Common myeloid progenitor, CD34-positive (primary cell): ENCODE measurements at places on chromosomes 6 and 20.

DNA sequence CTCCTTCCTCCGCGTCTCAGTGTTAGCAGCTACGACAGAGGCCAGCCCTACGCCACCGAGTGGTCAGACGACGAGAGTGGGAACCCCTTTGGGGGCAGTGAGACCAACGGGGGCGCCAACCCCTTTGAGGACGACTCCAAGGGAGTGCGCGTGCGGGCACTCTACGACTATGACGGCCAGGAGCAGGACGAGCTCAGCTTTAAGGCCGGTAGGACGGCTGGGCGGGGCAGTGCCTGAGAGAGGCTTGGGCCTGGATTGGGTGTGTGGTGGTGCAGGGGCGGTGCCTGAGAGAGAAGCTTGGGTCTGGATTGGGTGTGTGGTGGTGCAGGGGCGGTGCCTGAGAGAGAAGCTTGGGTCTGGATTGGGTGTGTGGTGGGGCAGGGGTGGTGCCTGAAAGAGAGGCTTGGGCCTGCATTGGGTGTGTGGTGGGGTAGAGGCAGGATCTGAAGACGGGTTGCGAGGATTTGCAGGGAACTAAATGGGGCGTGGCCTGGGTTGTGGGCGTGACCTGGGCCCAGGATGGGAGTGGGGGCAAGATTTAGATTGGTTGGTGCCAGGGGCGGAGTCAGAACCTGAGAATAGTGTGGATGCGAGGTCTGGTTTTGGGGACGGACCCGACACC lies 24.4 kb downstream of the SPDEF start:
- DNase-seq, result peak; percentile 14

DNA sequence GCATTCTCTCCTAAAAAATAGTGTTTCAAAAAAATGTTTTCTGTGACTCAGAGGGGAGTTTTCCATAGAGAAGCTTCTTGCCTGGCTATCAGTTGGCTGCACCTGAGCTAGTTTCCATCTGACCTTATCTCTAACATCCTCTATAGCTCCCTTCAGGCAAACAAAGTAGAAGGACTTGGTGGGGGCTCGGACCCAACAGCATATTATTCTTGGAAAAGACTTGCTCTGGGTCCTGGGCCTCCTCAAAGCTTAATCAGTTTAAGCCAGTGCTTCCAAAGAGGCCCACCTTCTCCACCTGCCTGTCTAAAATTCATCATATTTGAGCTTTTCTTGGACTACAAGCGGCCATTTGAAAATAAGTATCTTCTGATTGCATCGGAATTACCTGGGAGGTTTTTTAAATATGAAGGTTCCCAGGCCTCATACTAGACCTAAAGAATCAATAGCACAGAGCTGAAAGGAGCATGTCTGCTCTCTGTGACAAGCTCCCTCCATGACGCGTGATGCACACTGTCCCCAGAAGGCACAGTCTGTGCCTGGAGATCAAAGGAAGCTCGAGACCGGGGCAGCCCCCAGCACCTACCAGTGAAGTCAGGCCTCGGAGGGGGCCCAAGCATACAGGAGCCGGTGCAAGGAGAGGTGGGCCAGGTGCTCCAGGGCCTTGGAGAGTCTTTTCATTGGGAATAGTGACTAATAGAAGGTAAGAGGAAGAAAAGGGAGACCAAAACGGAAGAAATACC lies 80.6 kb upstream of the HIVEP1 start:
- DNase-seq, result peak; percentile 34

- no peak for DNase-seq
Observed at GRCh38 chr6:43851204-43851865, 81.3 kb downstream of the VEGFA start.

DNA sequence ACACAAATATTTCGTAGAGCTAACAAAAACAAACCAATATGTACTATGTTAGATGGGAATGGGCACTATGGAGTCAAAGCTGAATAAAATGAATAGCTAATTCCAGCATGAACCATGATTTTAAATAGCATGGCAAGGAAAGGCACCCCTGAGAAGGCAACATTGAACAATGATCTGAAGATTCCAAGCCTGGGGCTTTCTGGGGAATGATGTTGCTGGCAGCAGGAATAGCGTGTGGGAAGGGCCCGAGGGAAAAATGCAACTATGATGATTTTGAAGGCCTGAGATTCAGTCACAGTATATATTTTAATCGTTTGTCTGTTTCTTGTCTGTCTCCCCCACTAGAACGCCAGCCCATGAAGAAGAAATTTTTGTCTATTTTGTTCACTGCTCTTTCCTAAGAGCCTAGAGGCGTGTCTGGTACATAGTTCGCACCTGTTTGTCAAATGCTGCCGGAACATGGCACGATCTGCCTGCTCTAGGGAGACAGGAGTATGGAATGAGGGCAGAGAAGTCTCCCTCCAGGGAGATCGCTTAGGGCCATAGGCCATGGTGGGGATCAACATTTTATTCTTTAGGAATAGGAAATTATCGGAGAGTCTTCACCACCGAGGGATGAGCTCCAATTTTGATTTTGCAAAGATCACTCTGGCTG lies 84.8 kb upstream of the EYA2 start:
- no peak for DNase-seq

DNA sequence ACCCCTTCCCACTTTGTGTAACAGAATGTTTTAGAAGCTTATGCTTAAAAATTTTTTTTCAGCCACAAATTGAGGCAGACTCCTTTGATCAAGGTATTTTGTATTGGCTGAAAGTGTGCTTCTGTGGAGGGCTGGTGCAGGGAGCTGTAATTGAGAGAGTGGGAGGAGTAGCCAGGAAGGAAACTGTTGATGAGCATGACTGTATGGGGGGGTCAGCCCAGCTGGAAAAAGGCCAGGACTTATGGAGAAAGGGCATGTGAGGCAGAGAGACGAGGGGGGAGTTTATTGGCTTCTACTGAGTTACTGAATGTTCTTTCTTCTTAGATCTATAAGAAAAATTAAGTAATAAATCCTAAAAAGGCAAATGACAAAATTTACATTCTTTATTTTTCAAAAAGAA lies 13.4 kb downstream of the RFPL4B start:
- DNase-seq, result peak; percentile 28

DNA sequence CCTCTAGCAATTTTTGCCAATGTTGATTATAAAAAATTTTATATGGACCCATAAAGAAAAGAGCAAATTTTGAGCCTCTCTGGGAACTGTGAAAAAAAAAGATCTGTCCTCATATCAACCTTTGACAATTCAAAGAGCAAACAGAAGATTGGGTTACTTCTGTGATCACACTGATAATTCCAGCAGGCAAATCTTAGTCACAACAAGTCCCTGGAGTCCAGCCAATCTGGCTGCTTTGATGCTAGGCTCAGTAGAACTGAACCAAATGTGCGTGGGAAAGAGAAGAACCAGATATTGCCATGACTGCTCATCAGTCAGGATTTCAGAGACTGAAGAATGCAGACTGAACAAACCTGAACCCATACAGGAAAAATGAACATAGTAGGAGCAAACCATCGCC lies 438.4 kb upstream of the FLRT3 start:
- no peak for DNase-seq

DNA sequence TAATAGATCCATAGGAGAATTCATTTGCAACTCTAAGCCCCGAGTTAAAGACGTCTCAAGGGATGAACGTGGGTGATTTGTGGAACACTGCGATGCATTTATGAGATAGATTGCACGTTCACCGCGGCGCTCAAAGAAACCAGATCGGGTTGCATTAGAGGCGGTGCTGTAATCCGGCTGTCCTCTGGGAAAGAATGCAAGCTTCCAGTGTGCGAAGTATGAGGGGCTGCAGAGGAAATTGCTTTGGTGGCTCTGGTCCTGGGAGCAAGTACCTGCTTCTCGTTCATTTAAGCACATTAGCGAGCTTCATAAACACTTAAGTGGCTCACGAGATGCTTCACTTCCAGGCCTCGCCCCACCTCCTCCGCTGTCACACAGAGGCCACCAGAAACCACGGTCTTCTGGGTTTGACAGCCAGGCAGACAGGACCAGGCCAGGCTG lies 182.3 kb downstream of the CDH4 start:
- no peak for DNase-seq

- DNase-seq, result no peak
Observed at GRCh38 chr20:25587536-25587935, 2.2 kb upstream of the NINL start.

- DNase-seq, result no peak
Observed at GRCh38 chr6:168609914-168610490, 169.0 kb downstream of the SMOC2 start.

GRCh38 chr6:136370988-136371728 lies 81.5 kb upstream of the BCLAF1 start:
- DNase-seq, result no peak

DNA sequence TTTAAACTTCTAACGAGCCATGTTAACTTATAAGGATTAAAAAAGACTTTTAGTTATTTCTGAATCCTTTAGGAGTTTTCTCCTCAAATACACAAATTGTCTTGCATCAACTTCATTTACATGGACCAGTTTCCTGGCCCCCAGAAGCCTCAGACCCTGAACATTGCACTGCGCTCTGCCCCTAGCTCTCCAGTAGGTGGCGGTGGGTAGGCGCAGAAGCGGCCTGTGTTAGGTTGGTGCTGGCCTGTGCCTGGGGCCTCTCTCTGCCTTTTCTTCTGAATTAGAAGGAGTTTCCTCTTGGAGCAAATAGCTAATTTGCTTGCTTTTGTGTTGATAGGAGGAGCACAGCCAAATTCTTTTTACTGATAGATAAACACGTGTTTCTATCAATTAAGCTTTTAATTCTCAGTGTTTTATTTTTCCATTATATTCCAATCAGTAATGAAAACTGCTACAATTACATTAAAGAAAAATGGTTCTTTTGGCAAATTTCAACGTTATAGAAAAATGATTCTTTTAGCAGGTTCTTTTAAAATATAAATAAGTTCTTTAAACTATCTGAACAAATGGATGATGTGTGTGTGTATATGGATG lies 44.4 kb downstream of the DTD1 start:
- DNase-seq, result peak; percentile 72

DNA sequence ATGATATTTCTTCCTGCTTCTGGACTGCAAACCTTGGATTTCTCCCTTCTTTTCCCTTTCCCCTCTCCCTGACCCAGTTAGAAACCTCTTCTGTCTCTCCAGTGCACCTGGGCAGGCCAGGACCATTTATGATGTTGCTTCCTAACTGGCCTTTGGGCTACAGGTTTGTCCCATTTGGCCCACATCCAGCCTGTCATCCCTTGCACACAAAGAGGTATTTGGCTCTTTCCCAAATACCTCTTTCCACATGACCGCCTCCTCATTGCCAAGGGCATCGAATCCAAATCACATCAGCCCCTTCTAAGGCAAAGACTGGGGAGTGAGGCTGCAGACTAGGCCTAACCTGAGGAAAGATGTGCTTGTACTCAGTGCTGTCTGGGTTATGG lies 13.6 kb downstream of the FGD2 start:
- no peak for DNase-seq

- DNase-seq, result no peak
Observed at GRCh38 chr6:149212206-149212605, 105.3 kb upstream of the TAB2 start.

DNA sequence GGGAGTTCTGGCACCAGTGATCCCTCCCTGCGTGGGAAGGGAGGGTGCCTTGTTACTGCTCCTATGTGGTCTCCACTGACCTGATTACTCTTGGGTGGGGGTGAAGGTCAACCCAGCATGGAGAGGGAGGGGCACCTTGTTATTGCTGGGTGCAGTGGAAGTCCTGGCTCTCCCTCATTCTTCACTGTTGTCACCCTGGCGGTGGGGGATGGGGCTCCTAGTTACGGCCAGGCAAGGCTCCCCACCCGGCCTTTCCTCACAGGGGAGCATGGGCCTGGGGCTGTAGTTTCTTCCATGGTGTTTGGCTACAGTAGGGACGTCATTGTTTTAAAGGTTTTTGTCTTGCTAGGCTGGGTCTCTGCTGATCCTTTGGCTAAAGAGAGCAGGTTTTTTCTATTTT lies 40.8 kb downstream of the PACSIN1 start:
- no peak for DNase-seq

DNA sequence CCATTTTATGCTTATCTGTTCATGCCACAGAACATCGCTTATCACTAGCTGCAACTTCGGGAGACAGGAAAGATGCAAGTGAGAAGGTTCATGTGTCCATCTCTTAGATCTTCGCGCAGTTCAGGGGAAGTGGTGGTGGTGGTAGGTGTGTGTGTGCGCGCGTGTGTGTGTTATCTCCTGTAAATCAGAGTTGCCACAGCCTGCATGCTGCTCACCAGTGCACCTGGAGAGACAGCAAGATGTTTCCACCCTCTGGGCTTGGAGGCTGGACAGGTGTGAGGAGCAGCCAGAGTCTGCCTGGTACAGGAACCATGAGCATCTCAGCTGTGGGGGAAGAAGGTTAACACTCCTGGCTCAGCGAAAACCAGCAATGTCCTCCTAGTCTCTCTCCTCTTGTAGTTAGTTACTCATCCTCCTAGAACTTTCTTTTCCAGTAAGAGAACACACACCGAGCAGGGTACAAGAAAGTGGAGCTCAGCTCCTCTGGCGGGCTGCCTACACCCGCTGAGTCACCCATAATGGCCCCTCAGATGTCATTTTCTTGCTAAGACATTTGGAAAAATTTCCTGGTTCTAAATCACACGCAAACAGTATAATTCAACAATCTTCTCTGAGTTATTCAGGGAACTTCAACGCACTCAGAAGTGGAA lies 5.1 kb upstream of the TUBB1 start:
- DNase-seq, result peak; percentile 51
